Activated CD4-positive, alpha-beta T cell treated with anti-CD3 and anti-CD28 coated beads, Interleukin-2, amount 50 U/mL, for 16 hours (primary cell): ENCODE measurements at places on chromosomes 3 and 15.

- no peak for DNase-seq
Observed at GRCh38 chr15:99121691-99122410, 17.0 kb downstream of the SYNM start.

DNA sequence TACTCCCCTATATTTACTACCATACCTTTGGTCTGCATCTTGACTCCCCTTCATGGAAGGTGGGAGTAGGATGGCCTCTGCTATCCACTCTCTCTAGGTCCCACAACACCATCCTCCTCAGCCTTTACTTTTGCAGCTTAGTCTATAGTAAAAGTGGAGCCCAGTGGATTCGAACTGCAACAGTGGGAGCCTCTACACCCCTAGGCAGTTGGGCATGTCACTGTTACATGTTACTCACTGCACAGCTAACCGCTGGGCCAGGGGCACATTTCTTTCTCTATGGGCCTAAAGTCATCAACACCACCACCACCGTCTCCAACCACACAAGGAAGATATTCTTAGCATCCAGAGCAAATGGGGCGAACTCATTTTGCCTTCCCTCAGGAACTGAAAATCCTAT, 62.9 kb downstream of the KLF13 start:
- no peak for DNase-seq

- no peak for DNase-seq
Observed at GRCh38 chr3:113775516-113775915, 28.7 kb downstream of the ATP6V1A start.

DNA sequence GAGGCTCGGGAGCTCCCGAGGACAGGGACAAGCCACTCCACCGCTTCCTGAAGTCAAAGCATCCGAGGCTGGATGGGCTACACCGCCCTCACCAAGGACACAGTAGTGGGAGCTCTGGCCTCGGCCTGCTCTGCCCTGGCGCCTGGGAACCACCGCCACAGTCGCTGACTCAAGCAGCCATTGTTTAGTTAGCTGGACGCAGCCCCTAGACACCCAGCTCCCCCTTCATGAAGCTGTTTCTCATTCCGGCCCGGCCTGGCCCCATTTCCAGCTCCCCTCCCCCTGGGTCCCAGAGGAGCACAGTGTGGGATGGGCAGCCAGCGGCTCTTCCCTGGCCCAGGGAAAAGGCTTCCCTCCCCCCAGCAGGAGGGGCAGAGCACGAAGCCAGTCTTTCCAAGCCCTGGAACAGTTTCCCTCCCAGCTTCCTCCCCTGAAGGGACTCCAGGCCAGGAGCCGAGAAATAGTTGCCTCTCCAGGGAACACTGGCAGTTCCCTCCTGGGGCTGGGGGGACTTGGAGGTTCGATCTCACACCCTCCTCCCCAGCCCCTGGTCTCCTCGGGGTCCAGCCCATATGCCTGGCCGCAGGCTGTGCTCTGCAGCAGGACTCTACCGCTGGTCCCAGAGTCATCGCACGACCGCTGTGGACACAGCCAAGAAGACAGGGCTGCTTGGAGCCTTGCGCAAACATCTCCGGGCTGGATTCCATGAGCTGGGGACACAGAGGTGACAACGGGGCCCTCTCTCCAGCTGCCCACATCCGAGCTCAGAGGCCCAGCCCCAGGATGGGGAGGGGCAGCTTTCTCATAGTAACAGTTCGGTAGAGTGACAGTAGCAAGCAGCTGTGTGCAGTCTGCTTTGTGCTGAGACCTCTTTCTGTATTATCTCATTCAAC, 10.0 kb downstream of the PLXND1 start:
- no peak for DNase-seq

DNA sequence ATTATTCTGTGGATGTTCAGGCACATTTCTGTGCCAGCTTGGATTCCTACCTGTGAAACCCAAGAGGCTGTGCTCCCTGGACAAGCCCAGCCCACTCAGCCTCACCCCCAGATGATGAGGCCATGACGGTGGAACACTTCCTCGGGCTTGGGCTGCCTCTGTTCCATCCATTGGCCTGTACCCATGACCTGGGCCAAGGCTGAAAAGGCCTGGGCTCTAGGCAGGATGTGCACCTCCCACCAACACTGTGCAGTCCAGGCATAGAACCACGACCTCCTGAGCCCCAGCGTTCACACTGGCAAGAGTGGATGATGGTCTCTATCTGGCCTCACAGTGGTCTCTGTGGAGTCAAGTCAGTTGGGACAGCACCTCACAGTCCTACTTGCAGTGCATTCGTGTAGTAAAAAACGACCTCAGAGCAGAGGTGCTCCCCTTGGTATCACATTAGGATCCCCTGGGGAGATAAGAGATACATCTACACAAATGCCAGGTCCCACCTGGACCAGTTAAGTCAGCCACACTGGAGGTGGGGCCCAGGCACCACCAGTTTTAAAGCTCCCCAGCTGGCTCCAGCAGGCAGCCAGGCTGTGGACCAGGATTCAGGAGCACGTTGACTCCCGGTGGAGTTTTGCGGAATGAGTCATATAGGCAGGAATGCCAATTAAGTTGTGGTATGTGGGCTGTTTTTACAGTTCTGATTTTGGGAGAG, 39.0 kb upstream of the IGF1R start:
- DNase-seq, result no peak

- DNase-seq, result no peak
Observed at GRCh38 chr3:171811295-171811912, 1.1 kb upstream of the PLD1 start.

- peak; percentile 65 for DNase-seq
Observed at GRCh38 chr3:46372492-46373359, 2.0 kb downstream of the CCR5 start.

DNA sequence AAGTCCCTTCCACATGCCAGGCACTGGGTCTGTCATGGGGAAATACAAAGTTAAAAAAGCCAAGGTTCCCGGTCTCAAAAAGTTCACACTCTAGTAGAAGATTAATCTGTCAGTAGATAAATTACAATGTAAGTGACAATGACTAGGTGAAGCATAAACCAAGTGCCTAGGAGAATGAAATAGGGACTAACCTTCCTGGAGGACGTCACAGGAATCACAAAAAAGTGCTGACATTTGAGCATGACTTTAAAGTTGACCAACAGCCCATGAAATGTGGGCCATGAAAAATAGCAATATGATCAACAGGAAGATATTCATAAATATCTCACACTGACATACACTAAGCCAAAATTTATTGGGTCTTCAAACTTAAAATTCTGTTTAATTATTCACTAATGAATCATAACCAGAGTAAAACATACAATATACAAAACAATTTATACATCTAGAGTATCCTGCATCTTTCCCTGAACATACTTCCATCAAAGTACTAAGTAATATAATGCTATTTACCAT, 20.0 kb downstream of the COPS2 start:
- no peak for DNase-seq

DNA sequence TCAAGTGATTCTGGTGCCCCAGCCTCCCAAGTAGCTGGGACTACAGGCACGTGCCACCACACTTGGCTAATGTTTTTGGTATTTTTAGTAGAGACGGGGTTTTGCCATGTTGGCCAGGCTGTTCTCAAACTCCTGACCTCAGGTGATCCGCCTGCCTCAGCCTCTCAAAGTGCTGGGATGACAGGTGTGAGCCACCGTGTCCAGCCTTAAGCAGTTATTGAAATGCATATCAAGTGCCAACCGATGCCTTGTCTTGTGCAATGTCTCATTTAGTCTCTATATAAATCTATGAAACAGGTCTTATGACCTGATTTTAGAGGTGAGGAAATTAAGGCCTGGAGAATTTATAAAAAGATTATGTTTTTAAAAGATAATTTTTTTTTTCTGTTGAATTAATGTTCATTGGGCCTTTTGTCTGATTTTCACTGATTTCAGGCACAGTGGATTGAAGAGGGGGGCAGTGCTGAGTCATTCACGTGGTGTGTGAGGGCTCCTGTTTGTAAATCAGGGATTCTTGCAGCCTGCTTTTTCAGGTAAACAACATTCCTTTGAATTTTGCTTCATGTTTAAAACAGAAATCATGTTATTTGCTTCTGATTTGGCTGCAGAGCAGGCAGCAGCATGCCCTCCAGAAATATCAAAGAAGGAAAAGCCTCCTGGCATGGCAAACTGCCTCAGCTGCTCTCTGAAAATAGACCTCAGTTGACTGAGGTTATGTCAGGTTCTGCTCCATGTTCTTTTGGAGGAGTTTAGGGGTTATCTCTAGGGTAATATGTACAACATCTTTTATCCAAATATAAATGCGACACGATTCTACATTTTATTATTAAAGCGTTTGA, 407.0 kb upstream of the RGMA start:
- no peak for DNase-seq

- DNase-seq, result no peak
Observed at GRCh38 chr15:64314456-64314855, 41.5 kb downstream of the CSNK1G1 start.

GRCh38 chr3:196968233-196969133, at the start of gene PIGZ:
Gene PIGZ, minus strand, starts transcription at chr3:196968833. Its CDS starts 16,802 bp downstream, at chr3:196952031.
- DNase-seq, result peak; percentile 30

GRCh38 chr15:101276501-101277037, 716 bp downstream of the SELENOS start:
- DNase-seq, result peak; percentile 44

GRCh38 chr3:15310491-15311370, 21.7 kb downstream of the SH3BP5 start:
- DNase-seq, result peak; percentile 95

DNA sequence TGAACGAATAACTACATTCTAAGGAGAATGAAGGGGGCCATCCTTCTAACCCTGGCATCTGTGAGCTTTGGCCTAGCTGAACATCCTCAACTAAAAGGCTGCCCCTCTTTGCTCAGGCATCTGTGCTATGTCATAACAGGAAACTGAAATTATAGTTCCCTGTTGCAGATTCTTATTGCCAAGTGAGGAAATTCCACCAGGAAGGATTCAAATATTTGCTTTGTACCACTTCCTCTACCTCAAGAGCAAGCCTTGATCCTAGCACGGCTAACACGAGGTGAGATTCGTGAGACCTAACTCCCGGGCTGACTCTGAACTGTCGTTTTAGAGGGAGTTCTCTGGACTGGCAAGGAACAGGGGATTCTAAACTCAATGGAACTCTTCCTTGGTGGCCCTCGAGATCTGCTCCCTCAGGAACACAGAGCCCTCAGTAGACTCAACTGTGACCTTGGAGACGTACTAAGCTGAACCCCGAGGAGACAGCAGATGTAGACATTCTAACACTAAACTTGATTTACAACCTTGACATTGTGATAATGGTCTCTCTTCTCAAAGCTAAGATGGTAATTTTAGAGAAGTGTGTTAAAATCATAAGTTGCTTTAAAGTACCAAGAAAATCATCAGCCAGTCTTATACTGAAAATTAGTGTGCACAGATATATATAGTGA, 4.2 kb downstream of the SPG21 start:
- no peak for DNase-seq

DNA sequence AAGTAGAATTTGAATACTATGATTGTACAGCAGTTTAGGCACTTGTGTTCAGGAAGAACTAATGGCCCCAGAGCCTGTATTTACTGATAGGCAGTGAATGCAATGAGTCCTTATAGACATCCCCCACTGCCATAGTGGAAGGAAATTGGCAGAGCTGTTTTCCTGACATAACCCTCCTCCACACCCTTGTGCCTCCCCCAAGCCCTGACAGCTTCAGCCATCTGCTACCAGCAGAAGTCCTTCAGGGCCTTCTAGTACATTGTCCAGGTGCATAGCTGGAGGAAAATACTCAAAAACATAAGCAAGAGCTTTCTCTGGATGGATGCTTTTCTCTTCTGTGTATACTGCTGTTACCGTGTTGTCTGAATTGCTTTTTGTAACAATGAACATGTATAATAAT, 20.6 kb downstream of the ARHGAP31 start:
- no peak for DNase-seq

DNA sequence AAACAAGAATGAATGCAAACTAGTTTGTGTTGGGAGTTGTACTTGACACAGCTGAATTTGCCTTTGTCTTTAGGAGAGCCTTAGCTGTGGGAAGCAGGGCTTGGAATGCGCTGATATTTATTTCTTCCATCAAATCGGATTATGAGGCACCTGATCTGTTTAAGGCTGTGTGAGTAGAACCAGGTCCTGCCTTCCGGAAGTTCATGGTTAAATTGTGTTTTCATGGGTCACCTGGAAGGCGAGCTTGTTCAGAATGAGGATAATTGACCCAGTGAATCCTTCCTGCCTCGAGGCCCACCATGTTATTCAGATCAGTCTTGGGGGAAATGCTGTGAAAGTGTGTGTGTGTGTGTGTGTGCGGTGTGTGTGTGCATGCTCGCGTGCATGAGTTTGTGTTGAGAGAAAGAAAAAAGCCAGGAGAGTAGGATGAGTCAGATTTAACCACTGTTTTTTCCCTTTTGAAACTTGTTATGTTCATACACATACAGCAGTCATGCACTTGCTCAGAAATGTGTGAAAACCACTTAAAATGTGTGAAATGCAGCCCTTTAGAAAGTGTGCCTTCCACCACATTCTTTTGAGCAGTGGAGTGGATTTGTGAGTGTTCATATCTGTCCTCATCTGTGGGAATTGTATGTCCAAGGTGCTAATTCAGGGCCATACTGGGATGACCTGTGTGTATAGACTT, 36.7 kb downstream of the SMAD3 start:
- DNase-seq, result peak; percentile 94

DNA sequence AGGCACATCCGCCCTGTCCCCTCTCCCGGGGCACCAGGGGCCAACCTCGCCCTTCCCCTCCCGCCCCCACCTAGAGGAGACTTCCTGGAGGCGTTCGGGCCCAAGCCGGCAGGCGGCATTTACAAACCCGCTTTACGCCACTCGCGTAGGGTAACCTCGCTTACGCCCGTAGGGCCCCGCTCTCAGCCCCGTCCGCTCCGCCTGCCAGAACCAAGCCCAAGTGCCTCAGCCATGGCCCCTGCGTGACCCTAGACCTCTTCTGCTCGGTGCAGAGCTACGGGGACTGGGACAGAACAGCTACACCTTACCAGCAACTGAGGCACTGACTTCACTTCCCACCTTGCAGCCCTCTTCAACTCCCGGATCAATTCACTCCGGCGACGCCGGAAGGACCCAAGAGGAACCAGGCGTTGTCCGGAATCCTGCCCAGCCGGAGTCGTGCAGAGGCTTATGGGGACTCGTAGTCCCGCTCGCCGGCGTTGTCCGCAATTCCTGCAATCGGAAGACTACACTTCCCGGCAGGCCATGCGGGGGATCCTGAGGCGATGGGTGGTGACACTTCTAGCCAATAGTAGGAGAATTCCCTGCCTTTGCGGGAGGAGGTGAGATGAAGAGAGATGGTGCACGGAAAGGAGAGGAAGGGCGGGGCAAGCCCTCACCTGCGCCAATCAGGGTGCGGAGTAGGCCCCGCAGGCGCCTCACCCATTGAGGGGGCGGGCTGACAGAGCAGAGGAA, at the start of gene PDCD10:
Gene PDCD10 (minus strand): TSS at position 395 of the 735 bp plus-strand sequence. CDS start 14,735 bp downstream, outside the sequence.
- peak; percentile 99 for DNase-seq
